ENCODE measurements at places on chromosomes 3 and 15.
A peak's percentile ranks its signal among the peaks of the same experiment; 100 is the strongest.

DNA sequence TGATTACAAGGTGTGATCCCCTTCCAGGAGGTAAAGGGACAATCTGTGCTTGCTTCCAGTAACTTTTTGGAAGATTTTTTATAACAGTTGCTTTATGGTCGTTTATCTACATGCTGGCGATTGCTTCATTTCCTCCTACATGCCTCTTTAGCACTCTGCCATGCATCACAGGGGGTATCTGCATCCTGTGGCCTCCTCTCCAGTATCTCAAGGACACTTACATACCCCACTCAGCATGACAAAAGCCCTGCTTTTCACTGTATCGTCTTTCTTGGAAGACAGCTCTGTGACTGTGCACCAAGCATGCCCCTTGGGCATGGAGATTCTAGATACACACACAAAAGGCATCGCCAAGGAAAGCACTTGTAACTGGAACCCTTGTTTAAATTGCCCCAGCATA lies 25.3 kb downstream of the CAPN3 start:
- DNase-seq = no peak

GRCh38 chr3:158471639-158472294 lies 99.2 kb upstream of the MLF1 start:
- no peak for DNase-seq

GRCh38 chr3:58824285-58824684 lies 157.7 kb upstream of the FAM3D start:
- DNase-seq = peak; percentile 27

DNA sequence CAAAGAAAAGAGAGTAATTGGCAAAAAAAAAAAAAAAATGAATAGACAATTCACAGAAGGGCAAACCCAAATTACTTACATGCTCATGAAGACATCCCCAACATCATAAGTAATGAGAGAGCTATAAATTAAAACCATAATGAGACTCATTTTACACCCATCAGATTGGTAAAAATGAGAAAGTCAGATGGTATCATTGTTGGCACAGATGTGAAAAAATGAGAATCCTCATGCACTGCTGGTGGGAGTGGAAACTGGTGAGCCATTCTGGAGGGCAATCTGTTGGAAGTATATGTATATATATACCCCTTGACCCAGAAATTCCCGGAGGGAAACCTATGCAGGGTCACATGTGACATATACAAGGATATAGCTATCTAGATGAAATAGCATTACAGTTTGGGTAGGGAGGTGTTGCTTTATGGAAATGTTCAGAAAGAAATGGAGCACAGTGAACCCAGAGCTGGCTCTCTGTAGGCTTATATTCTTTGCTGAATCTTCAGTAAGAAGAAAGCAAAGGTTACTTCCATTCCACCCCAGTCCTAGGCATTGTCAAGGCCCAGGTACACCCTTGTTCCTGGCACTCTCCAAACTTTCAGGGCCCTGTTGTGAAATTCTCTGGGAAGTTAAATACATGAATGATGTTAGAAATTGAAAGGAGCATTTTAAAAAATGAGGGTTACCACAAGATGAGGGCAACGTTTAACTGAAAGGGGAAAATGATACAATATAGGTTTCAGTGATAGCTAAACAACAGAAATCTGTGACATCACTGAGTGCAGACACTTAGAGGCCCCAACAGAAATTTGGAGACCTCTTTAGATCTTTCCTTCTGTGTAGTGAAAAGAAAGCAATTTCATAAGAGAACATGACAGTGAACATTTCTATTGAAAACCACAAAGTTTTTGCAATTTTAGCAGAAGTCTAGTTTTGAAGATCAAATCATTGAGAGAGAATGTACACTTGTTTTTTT lies 132.7 kb upstream of the TPRG1 start:
- no peak for DNase-seq

DNA sequence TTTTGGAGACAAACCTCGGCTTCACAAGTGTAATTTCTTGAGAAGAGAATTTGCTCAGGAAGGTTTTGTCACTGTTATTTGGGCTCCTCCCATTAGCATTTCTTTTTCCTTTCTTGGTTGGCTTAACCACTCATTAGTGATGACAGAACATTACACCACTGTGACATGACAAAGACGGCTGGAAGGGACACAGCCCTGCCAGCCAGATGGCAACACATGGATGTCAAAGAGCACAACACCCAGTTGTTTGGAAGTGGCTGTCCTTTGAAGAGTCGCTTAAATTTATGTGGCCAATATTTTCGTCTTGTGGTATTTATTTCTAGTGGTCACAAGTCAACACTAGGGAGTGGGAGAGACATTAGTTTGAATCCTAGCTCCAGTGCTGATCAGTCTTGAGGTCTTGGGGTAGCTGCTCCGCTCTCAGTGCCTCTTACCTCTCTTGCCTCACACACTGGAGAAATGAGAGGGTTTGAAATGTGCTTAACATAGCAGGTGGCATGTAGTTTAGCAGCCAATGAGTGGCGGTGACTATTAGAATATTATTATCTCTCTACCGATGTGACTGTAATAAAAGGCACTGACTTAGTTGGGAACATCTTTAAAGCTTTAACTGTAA lies 92.8 kb downstream of the FRMD4B start:
- DNase-seq = no peak

- no peak for DNase-seq
Observed at GRCh38 chr3:157066335-157067098, 93.4 kb downstream of the CCNL1 start.

GRCh38 chr3:138928727-138929372 lies 18.1 kb downstream of the FOXL2 start:
- no peak for DNase-seq

DNA sequence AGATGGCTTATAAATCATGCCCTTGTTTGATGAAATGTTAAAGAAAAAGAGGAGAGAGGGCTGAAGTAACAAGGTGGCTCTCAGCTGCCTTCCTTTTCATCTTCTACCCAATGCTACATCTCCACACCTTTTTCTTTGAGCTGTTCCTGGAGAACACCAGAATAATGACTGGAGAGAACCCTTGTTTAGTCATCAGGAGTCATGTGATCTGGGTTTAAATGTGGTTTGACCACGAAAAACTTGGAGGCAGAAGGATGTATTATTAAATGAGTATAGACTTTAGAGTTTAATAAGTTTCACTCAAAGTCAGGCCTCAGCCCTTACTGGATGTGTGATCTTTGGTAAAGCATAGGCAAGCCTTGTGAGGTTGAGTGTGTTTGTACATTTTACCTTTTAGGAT lies 230.3 kb upstream of the TBL1XR1 start:
- DNase-seq = no peak

DNA sequence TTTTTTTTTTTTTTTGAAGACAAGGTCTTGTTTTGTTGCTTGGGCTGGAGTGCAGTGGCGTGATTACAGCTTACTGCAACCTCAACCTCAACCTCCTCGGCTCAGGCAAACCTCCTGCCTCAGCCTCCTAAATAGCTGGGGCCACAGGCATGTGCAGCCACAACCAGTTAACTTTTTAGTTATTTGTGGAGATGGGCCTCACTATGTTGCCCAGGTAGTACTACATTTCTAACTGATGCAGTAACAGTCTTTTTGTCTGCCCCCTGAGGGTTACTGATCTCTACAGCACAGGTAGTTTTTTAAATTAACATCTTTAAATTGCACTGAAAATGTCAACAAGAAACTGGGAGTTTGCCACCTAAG lies 3.4 kb upstream of the LMLN start:
- DNase-seq = no peak

- no peak for DNase-seq
Observed at GRCh38 chr3:108416111-108416869, 94.1 kb downstream of the MYH15 start.

- DNase-seq = no peak
Observed at GRCh38 chr3:55910543-55910942, 423.4 kb upstream of the WNT5A start.

DNA sequence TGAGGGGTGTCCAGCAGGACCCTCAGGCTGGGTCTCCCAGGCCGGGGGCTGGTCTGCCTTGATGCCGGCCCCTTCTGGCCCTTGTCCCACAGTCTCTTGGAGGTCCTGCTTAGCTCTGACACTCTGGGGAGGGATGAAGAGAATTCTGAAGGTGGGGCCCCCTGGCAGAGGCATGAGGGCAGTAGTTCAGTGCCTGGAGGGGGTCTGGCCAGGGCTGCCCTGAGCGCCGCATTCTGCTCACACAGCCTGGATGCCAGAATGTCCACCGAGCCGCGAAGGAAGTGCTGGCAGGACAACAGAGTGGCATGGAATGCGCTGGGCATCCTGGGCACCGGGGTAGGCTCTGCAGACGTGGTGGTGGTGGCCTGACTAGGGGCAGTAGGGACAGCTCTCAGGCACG lies 55.5 kb downstream of the SMAD6 start:
- no peak for DNase-seq

- DNase-seq = no peak
Observed at GRCh38 chr15:39857132-39857531, 62.9 kb downstream of the GPR176 start.

DNA sequence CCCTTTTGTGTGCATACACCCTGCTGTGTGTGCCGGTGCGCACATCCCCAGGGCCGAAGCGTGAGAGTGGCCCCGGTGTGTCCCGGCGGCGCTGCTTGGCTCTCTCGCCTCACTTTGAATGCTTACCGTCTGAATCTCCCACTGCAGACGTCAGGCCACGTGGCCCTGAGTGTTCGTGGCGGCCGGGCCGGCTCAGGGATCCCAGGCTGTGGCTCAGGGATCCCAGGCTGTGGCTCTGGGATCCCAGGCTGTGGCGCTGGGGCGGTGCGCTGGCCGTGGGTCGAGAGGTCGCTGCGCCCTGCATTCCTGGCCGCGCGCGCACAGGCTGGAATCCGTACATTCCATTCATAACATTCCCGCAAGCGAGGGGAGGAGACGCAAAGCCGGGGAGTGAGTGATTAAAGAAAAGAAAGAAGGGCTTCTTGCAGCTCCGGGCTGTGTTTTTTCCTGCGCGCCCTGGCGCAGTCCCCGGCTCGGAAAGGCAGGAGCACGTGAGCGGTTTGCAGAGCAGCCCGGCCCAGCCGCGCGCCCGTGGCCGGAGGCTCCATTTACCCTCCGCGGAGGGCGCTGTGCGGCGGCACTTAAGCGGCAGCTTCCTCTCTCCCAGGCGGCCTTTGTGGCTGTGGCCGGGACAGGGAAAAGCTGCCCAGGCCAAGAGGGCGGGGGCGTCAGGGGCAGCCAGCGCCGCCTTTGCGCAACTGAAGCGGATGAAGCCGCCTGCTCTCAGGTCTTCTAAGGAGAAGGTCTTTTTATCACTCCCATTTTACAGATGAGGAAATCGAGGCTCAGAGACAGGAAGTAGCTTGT lies 87.0 kb upstream of the ALDH1L1 start:
- peak; percentile 81 for DNase-seq

- no peak for DNase-seq
Observed at GRCh38 chr3:194824100-194824499, 138.4 kb downstream of the FAM43A start.

DNA sequence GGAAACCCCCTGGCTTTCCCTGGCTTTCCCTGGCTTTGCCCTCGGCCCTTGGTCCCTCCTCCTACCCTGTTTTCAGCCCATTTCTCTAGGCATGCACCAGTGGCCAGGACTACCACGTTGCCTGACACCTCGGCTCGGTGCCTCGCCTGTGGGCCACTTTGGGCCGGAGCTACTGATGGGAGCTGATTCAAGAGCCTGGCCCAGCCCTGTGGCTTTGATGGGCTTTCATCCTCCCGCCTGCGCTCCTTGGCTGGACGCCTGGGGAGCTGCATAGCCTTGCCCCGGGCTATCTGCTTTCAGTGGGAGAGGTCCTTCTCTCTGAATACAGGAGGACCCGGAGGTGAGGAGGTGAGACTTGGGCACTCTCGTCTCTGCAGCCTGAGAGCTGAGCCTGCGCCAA lies 192.7 kb upstream of the HES1 start:
- peak; percentile 59 for DNase-seq

DNA sequence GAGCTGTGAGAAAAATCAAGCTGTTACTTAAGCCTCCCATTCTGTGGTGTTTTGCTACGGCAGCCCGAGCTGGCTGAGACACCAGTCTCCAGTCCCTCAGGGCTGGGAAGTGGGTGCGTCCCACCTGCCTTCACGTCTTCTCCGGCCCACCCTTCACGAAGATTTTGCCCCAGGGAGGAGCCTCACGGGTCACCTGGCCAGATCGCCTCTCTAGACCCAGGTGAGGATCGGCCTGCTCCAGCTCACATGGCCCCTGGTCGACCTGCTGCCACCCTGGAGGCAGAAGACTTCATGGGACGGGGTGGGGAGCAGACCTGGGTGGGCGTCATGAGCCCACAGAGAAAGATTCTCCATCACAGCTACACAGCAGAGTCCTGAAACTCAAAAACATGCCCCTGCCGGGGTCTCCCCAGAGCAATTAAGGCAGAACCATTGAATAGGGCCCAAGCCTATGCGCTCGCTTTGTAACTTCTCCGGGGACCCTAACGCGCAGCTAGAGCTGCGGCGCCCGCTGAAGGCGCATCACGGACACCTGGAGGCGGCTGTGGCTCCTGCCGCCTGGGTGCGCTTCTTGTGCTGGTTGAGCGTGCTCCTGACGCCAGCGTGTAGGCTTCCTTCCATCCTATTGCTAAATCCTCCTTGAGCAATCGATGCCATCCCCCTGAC lies 92.6 kb upstream of the ALDH1A3 start:
- no peak for DNase-seq

DNA sequence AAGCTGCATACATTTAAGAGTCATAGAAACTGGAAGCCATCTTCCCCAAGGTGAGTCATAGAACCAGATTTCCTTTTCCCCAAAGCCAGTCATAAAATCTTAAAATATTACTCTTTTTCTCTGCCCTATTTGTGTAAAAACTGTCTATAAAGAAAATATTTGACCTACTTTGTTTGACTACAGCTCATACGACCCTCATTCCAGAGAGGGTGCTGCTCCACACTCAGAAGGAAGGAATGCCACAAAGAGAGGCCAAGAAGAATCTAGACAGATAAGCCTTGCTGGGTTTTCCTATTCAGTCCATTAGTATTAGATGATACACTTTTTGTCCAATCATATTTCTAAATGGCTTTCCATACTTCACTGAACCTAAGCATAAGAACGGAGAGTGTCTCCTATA lies 671.6 kb upstream of the SGO1 start:
- DNase-seq = no peak

GRCh38 chr15:51816611-51817010 lies 12.8 kb upstream of the TMOD3 start:
- no peak for DNase-seq

DNA sequence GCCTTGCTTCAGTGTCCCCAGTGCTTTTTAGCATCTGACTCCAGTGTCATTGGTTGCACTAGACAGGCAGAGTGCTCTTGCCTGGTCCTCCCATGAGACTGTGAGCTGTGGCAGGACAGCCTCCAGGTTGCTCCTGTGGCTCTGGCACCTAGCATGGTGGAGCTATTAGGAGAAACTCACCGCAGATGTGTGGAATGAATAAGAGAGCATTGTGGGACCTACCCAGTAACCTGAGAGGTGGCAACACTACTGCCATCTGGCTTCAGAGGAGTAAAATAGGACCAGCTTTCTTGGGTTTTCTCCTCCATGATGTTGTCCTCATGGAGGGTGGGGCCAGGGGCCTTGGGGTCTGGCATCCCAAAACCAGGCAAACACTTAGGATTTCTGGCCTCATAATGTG lies 183.6 kb downstream of the EPHB1 start:
- no peak for DNase-seq
